ENCODE measurements at places on chromosomes 4 and X. TPM values are rescaled to one million over a fixed set of nuclear protein-coding genes. Genes with fewer than 3 reads are reported as not detected.

- no peak for DNase-seq
Observed at GRCh38 chr4:34157547-34157946, 2086.8 kb downstream of the ARAP2 start.

- DNase-seq, result no peak
Observed at GRCh38 chr4:138833974-138834373, 181.6 kb upstream of the NOCT start.

DNA sequence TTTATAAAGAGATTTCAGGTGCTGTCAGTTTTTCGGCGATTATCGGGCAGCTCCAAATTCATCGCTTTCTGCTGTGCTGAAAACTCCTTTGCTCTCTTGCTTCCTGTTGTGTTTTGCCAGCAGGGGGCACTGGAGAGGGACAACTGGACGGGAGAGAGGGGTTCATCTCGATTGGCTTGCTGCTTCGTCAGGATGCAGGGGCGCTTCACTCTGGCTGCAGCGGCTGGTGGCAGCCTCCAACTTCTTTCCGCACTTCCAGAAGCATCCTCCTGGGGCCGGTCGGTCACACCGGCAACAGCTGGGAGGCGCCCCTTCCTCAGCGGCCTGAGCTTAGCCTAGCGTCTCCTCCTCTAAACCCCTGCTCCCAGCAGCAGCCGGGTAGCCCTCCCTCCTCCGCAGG lies 29.5 kb downstream of the MSL3 start:
- DNase-seq, result peak; percentile 80

DNA sequence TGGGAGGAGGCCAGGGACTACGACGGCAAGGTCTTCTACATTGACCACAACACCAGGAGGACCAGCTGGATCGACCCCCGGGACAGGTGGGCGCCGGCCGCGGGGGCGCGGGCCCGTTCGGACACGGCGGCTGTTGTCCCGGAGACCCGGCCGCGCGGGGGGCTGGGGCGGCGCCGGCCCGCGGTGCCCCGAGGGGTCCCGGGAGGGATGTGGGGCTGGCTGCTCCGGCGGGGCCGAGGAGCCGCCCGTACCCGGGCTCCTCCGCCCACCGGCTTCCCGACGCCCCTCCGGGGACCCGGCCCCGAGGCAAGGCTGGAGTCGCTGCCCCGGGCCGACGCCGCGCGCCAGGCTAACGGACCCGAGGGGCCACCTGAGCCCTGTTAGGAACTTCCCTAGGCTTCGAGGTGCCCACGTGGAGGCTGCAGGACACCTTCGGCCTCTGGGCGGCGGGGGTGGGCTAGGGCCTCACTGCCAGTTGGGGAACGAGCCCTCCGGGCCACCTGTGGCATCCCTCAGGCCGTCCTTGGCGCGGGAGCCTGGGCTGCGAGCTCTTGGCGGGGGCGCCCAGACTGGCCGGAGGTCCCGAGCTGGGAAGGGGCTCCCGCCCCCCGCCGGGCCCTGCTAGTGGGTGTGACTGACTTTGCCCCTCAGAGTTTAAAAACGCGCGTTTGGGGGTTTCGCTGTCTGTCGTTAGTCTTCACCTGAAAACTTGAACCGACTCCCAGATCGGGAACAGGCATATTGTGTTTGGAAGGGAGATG lies 660 bp downstream of the WWC2 start:
- no peak for DNase-seq

DNA sequence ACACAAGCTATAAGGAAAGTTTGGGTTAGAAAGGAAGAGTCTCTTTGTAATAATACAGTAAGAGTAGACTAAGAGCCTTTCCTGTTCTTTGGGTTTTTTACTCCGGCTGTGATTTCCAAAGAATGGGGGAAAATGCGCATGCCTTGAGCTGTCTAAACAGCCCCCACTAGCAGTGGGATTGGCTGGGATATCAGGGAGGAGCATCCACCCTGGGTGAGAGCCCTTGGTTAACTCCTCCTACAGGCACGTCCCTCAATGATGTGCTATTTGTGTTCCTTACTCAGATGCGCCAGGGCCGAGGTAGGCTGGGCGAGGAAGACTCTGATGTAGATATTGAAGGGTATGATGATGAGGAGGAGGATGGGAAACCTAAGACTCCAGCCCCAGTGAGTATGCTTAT lies 74.0 kb upstream of the OGT start:
- DNase-seq, result no peak

DNA sequence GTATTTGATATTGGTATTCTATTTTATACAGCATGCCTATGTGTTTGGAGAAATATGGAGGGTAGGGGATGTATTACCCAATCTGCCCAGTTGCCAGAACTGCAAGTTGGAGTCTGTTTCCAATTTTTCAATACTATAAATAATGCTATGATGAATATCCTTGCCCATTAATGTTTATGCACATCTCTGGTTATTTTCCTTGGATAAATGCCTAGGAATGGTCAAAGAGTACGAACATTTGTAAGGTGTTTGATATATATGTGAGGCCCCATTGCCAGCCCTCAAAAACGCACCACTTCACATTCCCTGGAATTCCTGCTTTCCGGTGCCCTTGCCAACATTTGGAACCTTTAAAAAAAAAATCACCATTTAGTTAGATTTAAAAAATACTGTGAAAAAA lies 34.3 kb downstream of the CLDN34 start:
- DNase-seq, result no peak

GRCh38 chrX:69143530-69143929 lies 21.7 kb downstream of the PJA1 start:
- no peak for DNase-seq

DNA sequence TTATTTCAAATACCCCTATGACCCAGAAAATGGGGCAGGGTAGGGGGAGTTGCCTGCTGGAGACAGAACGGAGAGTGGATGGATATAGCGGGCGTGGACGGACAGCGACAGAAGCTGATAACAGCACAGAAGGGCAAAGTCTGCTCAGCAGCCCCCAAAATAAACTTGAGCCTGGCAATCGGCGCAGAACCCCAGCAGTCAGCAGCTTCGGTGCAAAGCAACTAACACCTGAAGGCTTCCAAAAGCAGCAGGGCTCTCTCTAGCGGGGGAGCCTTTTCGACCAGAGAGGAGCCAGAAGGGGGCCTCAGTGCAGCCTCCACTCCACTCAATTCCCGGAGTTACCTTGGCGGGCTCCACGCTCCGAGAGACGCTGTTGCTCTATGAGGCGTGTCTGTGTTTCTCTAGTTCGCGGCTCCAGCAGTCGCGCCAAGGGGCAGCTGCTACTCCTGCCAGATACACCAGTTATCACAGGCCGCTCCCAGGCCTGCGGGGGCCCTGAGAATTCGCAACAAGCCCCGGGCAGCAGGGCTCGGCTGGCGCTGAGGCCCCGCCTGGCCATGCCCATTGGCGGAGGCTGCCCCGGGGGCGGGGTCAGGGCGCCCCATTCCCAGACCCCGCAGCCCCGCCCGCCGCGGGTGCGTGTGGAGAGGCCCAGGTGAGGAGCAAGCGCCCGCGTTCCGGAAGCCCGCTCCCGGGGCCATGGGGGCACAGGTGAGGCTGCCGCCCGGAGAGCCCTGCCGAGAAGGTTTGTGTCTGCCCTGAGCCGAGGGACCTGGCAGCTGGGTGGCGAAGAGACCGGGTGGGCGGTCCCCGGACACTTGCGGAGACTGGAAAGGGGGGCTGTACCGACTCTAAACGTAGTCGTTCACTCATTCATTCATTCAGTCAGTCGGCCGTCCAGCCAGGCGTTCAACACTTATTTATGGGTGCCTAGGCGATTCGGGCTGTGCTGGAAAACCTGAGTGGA lies at the start of the genes CNGA1 and NIPAL1:
CNGA1 (minus strand) TSS at position 541 of the 967 bp plus-strand sequence. CDS start 63,992 bp downstream, outside the sequence.
NIPAL1 (plus strand) TSS at position 632 of the 967 bp plus-strand sequence; CDS start at position 700, 68 bp downstream.
- DNase-seq, result peak; percentile 63

GRCh38 chr4:118954246-118954645 lies 65.6 kb downstream of the SYNPO2 start:
- DNase-seq, result no peak

Gene CSAG3
- total RNA-seq, result not detected

Gene TMSB15C
- 3.2 TPM for total RNA-seq

Gene HAUS7
- total RNA-seq, result 12.4 TPM

Gene FSTL5
- total RNA-seq, result not detected

Gene NLRP2B
- not detected for total RNA-seq

Gene CDS1
- total RNA-seq, result 10.7 TPM
